ENCODE measurements at places on chromosomes 12 and 14.
A peak's percentile ranks its signal among the peaks of the same experiment; 100 is the strongest.

DNA sequence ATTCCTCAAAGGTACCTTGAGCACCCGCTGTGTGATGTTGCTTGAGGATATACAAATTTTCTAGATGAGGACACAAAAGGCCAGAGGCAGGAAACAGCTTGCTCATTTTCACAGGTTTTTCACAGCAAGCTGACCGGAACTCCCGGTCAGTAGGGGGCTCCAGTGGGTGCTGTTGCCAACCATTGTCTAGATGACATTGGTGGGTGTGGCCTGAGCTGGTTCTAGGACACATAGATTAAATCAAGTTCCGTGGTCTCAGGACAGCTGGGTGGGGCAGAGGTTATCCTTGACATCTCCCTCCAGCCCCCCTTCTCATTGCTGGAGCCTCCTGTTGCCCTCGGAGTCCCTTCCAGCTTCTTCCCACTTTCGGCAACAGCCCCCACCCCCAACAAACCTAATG, 153.6 kb upstream of the FKBP4 start:
- DNase-seq: peak; percentile 52

- DNase-seq: peak; percentile 84
These were observed 3.7 kb downstream of the ZFP36L1 start for GRCh38 chr14:68788996-68789820.

DNA sequence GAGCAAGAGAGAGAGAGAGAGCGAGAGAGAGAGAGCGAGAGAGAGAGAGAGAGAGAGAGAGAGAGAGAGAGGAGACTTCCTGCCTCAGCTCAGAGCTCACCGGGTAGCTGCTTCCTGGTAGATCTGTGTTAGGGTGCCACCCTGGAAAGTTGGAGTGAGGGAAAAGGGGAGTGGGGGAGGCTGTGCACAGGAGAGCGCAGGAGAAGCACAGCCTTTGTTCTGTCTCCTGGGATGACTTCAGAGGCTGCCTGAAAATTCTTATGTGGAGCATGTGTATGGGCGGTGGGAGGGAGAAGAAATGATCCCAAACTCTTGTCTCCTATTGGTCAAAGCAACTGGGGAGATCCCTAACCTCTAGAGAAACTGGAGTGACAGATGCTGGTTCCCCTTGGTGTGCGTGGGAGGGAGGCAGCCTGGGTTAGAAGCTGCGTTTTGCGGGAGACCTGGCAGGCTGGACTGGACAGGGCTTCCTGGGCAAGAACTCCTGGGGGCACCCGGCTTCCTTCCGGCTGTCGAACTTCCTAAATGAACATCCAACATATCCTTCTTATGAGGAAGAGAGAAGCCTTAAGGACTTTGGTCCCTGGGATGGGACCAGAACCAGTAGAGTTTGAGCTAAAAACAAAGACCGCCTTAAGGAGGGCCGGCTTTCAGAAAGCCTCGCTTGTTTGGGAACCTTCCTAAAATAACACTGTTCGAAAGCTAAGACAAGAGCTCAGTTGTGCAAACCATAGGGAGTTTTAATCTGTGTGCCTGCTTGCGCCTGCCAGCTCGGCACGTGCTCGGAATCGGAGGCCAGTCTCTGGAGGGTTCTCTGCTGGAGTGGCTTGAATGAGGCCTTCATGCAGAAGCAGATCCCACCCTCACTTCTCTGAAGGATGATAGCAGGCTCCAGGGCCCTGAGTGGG, 30.4 kb upstream of the BEGAIN start:
- DNase-seq: no peak

GRCh38 chr12:49974677-49975317, 2.0 kb downstream of the AQP6 start:
- no peak for DNase-seq

- peak; percentile 91 for DNase-seq
These were observed 378.0 kb downstream of the FOXG1 start for GRCh38 chr14:29144621-29145020.

DNA sequence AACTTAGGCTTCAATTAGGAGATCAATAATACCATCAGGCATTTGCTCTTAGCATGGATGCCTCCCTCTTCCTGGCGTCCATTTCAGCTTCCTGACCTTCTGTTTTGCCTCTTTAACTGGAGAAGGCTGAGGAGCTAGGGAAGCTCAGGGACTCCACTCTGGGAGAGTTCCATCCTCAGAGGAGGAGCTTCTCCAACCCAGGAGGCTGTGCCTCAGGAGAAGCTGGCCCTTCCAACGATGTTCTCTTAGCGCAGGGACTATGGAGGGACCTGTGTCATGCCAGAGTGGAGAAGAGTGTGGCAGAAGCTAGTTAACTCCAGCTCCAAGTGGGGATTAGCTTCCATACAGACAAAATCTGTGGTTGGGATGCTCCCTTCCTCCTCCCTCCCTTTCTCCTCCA, 58.0 kb downstream of the KCNA5 start:
- DNase-seq: peak; percentile 21

GRCh38 chr12:110108309-110109036, 15.7 kb upstream of the IFT81 start:
- no peak for DNase-seq

- no peak for DNase-seq
These were observed 9.7 kb downstream of the MYH6 start for GRCh38 chr14:23398348-23398747.

DNA sequence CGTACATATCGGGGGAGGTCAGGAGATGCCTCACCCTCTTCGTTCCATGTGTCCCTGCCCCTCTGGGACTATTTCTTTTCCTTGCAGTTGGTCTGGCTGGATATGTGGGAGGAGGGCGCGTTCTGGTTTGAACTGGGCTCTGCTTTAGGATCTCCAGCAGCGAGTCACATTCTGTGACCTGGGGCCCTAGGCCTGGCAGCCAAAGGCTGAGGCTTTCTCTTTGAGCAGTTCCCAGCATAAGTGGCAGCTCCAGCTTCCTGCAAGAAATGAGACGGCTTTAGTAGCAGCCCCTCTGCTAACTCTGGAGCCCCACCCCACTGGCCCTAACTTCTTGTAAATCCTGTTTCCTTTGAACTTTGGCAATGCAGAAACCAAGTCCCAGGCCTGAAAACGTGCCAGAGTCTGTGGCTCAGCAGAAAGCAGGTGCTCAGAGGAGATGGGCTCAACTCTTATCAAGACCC, 274.8 kb downstream of the DPF3 start:
- peak; percentile 70 for DNase-seq

GRCh38 chr12:39771456-39771855, 151.9 kb upstream of the ABCD2 start:
- DNase-seq: no peak

DNA sequence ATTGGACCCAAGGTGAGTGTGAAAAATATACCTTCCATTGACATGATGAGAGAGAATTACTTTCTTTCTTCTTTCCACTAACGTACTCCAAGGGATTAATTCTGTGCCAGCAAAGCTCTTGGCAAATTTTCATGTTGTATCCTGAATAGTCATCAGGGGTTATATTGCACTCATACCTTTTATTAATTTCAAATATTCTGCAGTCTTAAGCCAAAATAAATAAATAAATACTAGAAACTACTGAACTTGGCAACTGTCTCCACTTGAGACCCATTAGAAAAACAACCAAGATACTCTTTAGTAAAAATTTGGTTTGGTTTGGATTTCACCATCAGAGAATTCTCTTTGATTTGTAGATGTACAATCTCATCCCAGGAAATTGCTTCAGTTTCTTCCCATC, 22.1 kb upstream of the CLEC14A start:
- DNase-seq: no peak

DNA sequence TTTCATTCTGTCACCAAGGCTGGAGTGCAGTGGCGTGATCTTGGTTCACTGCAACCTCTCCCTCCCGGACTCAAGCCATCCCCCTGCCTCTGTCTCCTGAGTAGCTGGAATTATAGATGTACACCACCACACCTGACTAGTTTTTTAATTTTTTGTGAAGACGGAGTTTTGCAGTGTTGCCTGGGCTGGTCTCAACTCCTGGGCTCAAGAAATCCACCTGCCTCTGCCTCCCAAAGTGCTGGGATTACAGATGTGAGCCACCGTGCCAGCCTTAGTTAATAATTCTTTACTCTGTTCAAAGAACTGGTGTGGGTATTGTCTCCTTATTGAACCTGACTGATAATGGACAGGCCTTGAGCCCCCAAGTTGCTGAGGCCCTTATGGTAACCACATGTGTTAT, 10.4 kb upstream of the KRT7 start:
- DNase-seq: no peak

GRCh38 chr12:19148860-19149259, 19.3 kb downstream of the PLEKHA5 start:
- no peak for DNase-seq

- no peak for DNase-seq
These were observed 140.8 kb upstream of the NEDD1 start for GRCh38 chr12:96766232-96766631.

DNA sequence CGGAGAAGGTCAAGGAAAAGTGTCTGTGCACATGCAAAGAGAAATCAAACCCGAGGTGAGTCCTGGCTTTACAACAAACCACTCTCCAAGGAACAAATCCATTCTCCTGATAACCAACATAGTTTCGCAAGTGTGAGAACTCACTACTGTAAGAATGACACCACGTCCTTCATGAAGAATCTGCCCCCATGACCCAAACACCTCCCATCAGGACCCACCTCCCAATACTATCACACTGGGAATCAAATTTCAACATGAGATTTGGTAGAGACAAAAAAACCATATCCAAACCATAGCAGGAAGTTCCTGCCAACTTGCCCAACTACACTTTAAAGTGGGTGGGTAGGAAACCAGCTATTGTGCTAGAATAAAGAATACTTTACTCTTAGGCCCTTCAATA, 2.4 kb upstream of the ERC1 start:
- peak; percentile 16 for DNase-seq

DNA sequence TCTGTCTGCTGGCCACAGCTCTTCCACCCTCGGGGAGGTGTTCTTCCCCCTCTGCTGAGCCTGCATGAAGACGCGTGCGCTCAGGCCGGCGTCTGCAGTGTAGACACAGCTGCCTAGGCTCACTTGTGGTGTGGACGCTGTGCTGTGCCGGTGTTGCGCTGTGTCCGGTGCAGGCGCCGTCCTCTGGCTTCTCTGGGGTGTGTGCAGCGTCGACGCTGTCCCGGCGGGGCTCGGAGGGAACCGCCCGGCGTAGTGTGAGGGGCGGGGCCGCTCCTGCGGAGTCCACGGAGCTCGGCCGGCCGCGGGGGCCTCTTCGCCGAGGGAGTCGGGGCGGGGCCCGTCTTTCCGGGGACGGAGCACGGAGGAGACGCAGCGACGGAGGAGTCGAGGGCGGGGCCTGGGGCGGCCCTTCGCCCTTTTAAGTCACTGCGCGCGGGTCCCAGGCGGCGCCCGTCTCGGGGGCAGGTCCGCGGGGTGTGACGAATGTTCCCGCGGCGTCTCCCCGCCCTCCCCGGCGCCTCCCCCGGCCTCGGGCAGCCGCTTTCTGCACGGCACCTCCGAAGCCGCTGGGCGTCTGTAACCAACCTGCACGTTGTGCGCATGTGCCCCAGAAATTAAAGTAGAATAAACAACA, 45.2 kb downstream of the NOC4L start:
- peak; percentile 89 for DNase-seq

- DNase-seq: no peak
These were observed 101.4 kb downstream of the GPR65 start for GRCh38 chr14:88106377-88106776.

DNA sequence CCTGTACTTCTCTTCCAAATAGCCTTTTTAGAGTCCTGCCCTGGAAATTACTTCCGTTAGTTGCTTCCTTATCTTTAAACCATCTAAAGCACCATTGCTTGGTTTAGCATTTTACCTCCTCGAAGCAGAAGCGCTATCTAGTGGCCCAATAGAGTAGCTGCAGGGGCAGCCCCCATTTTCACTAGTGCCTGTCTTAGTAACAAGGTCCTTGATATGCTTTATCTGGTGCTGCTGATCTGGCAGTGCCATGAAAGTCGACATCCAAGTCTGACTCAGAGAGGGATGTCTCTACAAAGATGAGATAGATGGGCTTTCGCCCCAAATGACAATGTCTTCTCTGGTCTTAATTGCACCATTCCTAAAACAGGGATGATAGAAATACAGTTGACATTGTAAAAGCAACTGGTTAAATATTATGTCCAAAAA, 25.0 kb upstream of the CIT start:
- peak; percentile 68 for DNase-seq

GRCh38 chr12:47317175-47317915, 237.6 kb upstream of the AMIGO2 start:
- no peak for DNase-seq

- peak; percentile 37 for DNase-seq
These were observed 105.4 kb downstream of the FBXL14 start for GRCh38 chr12:1488908-1489381.

GRCh38 chr14:89540830-89541470, 123.9 kb upstream of the FOXN3 start:
- peak; percentile 86 for DNase-seq

DNA sequence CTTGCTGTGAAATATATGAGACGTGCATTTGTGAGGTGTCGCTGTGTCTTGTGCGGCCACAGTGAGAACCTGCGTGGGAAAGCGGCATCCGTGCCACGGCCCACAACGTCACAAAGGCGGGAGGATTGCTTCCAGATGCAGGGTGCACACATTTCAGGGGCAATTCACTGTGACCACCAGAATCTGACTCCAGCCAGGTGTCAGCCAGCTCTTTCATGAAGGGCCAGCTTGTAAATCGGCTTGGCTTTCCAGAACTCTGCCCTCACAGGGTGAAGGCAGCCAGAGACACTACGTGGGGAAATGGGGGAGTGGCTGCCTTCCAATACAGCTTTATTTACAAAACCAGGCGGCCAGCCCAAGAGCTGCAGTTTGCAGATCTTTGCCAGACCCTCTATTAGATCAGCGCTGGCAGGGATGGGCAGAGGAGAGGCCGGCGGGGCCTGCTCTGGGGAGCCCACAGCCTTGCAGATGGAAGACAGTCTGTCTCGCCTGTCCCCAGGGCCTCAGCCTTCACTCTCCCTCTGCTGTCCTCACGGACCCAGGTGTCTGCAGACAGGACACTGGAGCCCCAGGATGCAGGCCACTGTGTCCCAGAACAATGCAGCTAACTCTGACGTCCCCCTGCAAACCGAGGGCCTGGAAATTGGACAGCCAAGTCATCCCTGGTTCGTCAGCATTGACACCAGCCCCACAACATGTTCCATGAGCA, 53.5 kb downstream of the ADGRD1 start:
- no peak for DNase-seq

- DNase-seq: peak; percentile 79
These were observed 14.5 kb downstream of the OAS2 start for GRCh38 chr12:112992541-112993398.

DNA sequence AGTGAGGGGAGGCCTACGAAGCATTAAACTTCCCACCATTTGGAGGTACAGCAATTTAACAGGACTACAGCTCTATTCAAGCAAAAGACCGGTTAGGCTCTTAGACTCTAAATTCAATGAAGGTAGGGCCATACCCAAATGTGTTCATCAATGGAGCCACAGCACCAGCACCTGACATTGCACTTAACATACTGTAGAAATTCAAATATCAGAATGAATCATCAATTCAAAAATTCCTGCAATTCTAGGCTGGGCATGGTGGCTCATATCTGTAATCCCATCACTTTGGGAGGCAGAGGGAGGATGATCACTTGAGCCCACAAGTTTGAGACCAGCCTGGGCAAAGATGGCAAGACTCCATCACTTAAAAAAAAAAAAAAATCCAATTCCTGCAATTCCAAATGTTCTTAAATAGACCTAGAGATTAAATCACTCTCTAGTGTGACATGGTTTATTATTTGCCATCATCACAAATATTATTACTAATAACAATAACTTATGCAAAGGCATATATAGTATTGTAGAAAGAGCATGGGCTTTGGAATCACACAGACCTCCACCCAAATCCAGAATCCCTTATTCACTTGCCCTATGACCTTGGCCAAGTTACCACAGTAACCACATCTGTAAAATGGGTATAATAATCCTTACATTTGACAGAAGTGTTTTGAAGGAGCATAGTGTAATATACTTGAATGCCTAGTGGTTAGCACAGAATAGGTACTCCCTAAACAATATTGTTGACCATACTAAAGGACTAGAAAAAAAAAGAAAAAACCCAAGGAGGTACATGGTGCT, 59.4 kb downstream of the CIT start:
- peak; percentile 20 for DNase-seq
